ENCODE measurements at places on chromosomes 2 and 18.

GRCh38 chr2:98191883-98192282 is 104.9 kb downstream of the VWA3B start:
- DNase-seq: no peak

DNA sequence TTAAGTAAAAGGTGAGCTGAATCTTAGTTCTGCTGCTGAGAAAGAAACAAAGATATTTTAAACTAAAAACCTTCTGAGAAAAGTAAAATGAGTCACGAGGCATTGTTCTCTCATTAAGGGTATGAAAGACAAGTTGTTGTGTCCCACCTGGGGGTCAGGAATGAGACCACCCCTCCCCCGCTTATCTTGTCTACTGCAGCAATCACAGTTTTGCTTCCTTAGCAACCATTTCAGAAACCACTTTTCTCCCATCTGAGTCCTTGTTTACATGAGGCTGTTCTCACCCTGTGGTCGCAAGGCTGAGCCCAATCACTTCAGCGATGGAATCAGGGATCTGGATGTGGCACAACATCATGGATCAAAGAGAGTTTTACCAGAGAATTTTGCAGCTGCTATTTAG is 377.6 kb upstream of the NETO1 start:
- no peak for DNase-seq

DNA sequence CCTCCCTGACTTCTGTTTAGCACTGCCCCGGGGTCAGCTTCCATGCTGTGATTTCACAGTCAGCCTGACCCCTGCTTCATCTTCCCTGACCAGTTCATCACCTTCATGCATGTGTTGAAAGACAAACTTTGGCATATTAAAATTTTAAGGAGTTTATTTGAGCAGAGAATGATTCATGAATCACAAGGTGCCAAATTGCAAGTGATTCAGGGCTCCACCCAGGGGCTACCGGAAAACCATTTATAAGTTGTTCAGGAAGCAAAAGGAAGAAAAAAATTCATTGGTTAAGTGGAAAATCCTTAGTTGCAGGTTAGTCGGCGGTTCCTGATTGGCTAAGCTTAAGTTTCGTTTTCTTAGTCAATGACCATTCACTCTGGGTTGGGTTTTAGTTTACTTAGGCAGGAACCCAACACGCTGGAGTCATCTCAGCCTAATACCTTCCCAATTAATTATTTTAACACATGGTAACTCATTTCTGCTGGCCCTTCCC is 10.6 kb downstream of the IL1F10 start:
- no peak for DNase-seq

GRCh38 chr18:67282796-67283195 is 233.7 kb downstream of the DSEL start:
- DNase-seq: no peak

DNA sequence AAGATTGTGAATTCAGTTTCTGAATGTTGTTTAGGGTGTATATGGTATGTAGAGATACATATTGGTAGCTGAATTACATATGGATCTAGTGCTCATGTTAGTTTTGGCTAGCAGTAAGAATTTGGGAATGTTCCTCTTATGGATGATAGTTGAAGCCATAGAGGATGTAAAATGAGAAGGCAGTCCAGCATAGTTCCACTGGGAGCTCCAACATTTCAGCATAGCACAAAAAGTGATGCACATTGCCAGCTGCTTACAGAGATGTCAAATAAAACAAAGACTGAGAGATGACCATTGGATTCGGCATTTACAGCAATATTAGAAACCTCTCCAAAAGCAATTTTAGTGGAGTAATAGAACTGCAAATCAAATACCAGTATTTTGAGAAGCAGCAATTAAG is 77.4 kb downstream of the EML4 start:
- no peak for DNase-seq

- no peak for DNase-seq
Observed at GRCh38 chr2:486371-486770, 190.8 kb downstream of the TMEM18 start.

GRCh38 chr2:6755456-6755855 is 110.3 kb downstream of the CMPK2 start:
- no peak for DNase-seq

DNA sequence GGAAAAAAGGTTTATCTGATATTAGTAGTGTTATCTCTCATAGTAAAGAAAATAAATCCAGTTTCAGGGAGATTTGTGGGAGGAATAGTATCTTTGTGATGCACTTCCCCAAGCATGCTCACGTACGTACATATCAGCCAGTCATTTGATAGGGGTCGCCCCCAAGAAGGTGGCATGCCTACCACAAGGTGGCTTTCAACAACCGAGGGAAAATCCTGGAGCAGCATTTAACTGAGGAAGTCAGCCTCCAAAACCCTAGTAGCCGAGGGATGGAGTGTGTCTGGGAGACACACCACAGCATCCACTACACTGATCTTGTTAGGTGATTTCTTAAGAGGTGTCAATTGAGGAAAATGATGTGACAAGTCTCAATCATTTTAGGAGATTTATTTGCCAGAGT is 623.9 kb downstream of the NYAP2 start:
- DNase-seq: no peak

DNA sequence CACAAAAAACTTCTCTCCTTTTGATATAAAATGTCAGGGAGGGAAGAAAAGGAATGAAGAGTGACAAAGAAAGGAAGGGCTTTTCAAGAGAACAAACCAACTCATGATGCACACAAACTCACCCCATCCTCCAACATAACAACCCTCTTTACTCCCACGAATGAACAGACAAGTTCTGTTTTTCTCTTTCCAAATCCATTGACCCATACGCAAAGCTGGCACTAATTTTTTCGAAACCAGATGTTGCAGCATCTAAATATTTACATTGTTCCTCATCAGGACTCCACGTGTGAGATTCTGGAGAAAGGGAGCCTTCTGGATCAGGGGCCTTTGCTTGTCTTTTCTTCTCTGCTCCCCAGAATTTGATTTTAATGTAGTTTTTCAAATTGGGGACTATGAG is 143.3 kb upstream of the BCL2L11 start:
- DNase-seq: no peak

DNA sequence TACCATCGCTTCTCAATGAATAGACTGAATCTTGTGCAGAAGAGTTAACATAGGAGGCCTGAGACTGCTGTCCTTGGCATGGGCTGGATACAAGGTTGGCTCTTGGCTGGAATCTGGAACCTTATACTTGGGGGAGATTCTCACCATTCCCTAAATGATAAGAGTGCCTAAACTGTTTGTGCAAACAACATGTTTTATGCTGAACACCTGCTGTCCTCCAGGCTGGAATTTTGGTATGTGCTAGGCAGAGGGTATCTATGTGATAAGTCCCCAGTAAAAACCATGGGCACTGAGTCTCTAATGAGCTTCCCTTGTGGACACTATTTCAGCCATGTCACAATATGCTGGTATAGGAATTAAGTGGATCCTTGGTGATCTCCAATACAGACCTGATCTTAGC is 12.8 kb downstream of the PGAP1 start:
- DNase-seq: no peak

DNA sequence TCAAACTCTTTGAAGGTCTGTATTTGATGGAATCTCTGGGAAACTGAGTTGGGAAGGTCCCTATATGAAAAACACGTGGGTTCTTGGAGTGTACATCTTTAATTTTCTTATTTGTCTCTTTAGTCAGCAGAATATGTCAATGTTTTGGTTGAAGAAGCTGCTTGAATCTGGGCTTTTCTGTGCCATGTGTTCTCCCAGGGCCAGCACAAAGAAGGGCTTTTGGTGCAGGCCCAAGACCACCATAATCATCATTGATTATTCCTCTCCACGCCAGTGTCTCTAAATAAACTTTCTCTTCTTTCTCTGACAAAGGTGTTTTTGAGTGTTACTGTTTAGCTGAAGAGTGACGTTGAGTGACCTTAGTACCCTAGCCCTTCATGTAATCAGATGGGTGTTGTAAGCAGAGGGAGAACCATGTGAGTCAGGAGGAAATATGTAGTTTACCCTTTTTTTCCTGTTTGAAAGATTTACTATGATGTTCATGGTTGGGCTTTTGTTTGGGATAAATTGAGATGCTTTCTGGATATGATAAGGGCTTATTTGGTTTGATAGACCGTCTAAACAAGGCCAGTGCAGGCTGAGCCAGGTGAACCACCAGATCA is 11.6 kb upstream of the TNP1 start:
- no peak for DNase-seq

DNA sequence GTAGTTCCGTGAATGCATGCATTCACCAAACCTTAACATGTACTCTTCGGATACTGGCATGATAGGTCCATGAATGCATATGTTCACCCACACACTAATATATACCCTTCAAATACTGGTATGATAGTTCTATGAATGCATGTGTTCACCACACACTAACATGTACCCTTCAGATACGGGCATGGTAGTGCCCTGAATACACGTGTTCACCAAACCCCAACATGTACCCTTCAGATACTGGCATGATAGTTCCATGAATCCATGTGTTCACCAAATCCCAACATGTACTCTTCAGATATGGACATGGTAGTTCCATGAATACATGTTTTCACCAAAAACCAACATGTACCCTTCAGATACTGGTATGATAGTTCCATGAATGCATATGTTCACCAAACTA is 48.5 kb upstream of the ALKAL2 start:
- DNase-seq: no peak

- no peak for DNase-seq
Observed at GRCh38 chr2:202909394-202910192, 1.9 kb downstream of the WDR12 start.

DNA sequence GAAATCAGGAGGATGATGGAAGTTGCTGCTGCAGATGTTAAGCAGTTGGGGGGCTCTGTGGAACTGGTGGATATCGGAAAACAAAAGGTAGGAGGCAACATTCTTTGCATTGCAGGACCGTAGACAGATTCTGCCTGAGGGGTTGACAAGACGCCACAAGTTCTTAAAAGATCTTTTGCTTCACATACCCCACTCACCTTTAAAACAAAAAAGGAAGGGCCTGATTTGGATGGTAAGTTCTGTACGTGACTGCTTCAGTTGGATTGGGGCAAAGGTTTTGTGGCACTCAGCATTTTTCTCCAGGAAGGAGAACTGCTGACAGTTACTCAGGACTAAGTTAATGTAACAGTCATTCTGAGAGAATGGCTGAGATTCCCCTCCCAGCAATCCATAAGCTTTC is 5.2 kb downstream of the CNDP2 start:
- no peak for DNase-seq

DNA sequence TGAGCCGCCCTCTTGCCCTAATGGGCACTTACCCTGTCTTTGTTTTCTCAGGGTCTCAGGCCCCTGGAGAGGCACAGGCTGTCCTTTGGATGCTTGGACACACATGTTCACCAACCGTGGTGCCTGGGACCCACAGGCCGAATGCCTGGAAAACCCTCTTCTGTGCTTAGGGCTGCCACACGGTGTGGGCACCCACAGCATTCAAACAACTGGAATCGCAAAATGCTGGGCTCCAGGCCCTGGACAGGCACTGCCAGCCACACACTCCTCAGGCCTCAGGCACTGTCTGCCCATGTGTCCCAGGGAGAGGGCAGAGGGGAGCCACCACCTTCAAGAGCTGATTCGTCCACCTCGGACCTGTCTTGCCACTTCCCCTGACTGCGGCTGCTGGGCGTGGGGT is 123.1 kb upstream of the ACKR3 start:
- DNase-seq: no peak

DNA sequence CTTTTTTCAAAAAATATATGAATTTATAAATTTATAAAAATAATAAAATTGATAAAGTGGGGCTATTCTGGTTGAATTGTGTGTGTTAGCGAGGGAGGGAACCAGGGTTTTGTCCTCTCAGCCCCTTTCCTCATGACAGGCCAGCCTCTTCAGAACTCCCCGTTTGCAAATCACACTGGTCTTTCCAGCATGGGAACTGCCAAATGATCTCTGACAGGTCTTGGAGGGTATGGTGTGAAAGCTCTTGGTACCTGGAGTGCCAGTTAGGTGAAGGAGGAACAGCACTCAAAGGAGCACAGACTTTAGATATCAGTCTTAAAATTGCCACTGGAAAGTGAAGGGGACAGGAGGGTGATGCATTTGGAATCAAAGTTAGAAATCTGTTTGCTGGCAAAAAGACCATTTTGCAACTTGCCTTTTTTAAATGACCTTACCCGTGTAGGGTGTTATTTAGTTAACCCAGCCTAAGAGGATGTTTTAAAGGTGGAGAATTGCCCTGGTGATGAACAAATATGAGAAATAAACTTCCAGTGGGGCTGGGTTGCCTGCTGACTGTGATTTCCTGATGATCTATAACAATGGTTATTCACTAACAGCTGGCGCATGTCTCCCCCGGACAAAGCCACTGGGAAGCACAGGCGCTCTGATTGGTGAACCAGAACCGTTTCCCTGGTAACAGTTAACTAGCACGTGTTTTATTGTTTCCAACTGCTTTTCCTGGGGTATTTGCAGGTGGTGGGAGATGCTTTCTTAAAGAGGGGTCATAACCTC is 85.3 kb upstream of the EFEMP1 start:
- peak; percentile 79 for DNase-seq

GRCh38 chr2:237998530-237998929 is 31.7 kb downstream of the UBE2F start:
- no peak for DNase-seq

DNA sequence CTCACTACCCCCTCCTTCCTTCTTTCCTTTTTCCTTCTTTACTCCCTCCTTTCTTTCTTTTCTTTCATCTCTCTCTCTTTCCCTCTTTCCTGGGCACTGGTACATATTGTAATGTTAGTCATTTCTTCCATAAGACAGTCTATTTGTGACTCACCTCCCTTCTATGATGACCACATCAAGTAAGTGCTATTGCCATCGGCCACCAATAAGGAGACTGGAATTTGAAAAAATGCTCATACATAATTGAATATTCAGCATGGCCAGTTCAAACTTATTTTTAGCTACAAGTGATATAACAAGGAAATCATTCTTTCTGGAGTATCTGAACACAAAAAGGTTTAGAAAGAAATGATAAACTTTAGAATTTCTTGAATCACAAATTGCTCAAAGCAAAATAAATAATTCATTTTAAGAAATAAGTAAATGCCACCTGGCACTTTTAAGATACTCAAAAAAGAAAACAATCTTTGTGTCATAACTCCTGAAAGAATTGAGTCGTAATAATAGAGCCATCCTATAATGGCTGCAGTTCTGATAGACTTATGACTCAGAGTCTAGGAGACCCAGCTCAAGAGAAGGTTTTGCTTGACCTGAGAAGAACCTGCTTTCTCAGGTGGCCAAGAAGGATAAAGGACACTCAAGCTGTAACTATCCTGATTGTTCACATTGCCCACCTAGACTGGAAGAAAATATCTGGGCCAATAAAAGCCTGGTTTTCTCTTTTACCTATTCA is 51.6 kb upstream of the CCBE1 start:
- DNase-seq: no peak

GRCh38 chr2:65353927-65354326 is 78.5 kb downstream of the SPRED2 start:
- no peak for DNase-seq

GRCh38 chr2:63590626-63591408 is 2.1 kb downstream of the MDH1 start:
- no peak for DNase-seq

DNA sequence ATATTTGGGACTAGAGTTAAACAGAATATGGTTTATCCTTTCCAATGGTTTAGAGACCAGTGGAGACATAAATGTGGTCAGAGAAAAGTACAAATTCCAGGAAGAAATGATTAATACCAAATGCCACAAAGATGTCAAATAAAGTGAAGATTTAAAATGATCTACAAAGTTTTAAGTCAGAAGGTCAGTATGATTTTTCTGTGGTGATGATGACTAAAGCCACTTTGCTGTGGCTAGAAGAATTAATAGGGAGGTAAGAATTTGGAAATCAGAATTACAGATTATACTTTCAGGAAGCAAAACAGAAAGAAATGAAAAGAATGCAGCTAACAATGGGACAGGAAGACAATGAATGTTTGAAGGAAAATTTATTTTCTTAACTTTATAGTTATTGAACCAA is 91.5 kb upstream of the CDH7 start:
- no peak for DNase-seq

GRCh38 chr2:230899786-230900185 is 25.3 kb downstream of the GPR55 start:
- no peak for DNase-seq
